ENCODE measurements at places on chromosomes 11 and 22.

DNA sequence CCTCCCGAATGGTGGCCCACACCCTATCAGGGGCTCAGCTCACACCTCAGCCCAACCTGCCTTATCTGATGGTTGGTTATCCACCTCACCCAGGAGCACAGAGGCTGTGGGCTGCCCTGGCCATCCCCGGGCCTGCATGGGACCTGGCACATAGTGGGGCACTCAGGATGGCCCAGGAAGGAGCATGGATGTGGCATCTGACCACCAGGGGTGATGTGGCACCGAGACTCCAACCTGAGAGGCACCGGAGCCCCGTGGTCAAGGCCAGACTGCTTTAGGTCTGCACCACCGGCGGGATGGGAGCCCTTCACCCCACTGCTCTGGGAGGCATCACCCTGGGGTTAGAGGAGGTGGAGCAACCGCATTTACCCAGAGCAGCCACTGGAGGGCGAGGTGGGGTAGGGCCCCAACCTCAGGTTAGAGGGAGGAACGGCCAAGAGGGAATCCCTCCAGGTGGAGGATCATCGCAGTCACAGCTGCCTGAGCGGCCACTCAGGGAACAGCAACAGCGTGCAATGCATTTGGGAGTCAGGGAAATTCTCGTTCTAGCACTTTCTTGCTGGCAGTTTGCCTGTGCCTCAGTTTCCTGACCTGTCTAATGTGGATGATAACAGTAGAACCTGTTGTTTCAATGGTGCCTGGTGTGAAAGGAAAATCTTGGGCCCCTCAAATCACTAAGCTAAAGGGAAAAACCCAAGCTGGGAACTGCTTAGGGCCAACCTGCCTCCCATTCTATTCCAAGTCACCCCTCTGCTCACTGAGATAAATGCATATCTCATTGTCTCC is 52.9 kb upstream of the CARS1 start:
- DNase-seq, result no peak

GRCh38 chr22:28358312-28358711 is 321.3 kb downstream of the TTC28 start:
- DNase-seq, result no peak

DNA sequence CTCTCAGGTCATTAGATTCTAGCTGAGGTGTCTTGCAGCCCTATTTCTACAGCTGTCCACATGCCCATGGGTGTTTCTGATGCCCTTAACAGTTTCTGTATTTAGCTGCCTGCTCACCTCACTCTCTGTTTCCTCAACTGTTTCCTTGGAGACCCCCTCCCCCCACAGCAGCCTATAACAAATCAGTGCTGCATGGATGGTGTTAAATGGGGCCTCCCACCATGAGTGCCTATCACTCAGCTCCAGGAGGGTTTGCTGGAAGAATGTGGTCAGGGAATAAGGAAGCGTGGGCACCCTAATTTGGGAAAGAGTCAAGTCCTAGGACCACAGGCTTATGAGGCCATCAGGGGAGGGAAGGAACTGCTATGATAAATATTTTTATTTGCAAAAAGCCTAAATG is 8.6 kb downstream of the KLHL35 start:
- no peak for DNase-seq

DNA sequence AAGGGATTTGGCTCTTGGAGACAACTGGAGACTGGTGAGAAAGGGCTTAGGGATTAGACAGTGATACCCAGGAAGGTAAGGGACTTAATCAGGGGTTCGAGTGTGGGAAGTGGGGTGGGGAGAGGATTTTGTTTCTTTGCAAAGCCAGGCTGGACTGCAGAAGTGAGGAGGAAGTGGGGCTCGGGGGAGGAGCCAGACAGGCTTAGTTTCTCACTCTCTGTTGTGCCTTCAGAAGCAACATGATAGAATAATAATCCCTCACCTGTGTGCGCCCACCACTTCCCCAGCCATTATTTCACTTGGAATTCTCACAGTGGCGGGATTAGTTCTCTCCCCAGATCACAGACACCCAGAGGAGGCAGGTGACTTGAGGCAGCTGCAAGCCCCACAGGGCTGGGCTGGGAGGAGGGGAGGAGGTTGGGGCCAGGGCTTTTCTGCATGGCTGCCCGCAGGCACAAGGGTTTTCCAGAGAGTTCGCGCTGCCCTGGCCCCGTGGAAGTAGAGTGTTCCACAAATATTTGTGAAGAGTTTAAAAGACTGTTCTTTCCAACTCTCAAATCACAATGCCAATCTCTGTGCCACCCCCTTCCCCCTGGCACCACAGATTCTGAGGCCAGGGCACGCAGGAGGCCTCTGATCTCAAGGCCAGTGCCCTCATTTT is 4.0 kb upstream of the SEC14L2 start:
- DNase-seq, result no peak

GRCh38 chr11:61011950-61012736 is 40.7 kb downstream of the CD6 start:
- DNase-seq, result peak; percentile 64

- DNase-seq, result no peak
Measured at GRCh38 chr11:44972746-44973435, 22.2 kb upstream of the TP53I11 start.

DNA sequence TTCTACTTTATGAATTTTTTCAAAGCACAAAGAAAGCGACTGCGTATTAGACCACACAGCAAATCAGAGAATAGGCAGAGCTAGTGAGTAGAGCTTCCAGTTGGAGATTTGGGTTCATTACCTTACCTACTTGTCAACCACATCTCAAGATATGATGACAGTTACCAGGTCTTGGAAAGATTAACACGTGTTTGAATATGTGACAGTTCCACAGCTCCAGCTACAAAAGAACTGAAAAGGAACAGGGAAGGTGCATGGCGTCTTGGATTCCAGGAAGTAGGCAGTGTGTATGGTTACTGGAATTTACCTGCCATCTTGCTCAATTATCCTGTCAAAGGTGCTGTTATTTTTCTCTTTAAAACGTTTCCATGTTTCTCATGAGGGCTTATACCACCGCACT is 5.3 kb downstream of the TIRAP start:
- DNase-seq, result no peak

DNA sequence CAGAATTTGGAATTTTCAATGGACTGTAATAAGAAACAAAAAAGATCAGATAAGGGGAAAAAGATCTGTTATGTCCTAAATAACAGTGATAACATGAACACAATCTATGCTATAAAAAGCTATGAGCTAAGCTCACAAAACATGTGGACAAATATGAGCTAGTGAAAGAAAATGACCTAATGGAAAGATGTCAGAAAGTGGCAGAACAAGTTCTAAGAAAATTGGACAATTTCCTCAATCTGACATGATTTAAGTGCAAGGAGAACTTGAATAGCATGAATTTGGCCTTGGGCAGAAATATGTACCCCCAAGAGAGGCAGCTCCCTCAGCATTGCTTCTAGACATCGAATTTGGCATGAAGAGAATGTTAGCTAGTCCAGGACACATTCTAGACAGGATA is 212.0 kb upstream of the PGR start:
- no peak for DNase-seq

DNA sequence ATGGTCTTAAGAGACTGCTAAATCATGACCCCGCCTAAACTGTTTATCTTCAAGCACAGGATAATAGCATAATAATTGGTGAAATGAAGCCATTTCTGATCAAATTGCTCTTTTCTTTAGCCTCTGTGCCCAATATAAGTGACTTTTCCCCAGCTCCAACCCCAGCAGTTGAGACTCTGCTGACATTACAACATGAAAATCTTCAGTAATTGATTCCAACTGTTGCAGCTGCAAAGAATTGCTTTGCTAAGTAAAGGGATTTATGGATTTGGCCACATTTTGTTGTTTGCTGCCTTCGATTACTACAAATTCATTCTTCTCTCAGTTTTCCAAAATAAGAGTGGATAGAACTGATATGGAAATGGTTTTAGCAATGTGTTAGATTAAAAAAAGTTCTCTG is 576.7 kb upstream of the LRRC4C start:
- DNase-seq, result peak; percentile 21

GRCh38 chr11:8058216-8058615 is 22.8 kb upstream of the TUB start:
- DNase-seq, result no peak

DNA sequence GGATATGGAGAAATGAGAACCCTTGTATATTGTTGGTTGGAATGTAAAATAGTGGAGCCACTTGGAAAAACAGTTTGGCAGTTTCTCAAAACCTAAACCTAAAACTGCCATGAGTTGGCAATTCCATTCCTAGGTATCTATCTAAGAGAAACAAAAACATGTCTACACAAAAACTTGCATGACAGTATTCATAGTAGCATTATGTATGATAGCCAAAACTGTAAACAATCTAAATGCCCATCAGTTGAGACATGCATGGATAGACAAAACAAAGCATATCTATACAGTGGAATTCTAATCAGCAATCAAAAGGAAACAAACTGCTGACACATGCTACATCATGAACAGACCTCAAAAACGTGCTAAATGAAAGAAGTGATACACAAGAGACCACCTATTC is 34.9 kb downstream of the TRAF6 start:
- peak; percentile 21 for DNase-seq

DNA sequence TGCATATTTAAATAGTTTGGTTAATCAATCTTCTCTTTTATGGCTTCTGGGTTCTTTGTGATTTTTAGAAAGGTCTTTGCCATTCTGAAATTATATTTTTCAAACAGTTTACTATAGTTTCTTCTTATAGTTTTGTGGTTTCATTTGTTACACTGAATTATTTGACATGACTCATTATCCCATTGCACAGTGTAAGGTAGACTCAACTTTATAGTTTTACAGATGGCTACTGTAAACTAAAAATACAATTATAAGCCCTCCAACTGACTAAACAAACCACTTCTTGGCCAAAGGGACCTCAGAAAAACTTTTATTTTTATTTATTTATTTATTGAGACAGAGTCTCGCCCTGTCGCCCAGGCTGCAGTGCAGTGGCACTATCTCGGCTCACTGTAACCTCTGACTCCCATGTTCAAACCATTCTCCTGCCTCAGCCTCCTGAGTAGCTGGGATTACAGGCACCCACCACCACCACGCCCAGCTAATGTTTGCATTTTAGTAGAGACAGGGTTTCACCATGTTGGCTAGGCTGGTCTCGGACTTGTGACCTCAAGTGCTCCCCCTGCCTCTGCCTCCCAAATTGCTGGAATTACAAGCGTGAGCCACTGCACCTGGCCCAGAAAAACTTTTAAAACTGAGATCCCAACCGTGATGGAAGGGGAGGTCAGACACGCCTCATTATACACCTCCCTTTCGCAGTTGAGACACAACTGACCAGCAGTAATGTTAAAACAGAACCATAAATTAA is 14.1 kb upstream of the RAC2 start:
- no peak for DNase-seq

GRCh38 chr11:838441-839279 is 3.7 kb downstream of the POLR2L start:
- DNase-seq, result no peak

- DNase-seq, result no peak
Measured at GRCh38 chr22:32823024-32823730, 21.7 kb downstream of the TIMP3 start.

DNA sequence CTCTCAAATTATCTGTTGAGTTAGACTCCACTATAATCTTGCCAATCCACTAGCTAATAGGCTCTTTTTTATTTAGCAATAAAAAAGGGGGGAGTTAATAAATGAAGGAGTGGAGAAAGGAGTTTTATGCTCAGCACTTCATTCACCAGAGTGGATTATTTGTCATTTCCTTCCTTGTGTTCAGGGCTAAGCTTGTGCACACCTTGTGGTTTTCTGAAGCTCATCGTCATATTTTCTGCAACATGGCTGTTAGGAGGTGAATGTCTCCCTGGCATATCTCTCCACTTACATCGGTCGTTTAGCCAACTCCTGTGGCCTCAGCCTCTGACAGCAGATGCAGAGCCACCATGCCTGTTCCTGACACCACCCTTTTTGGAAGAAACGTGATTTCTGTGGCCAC is 83.9 kb upstream of the MTNR1B start:
- no peak for DNase-seq

DNA sequence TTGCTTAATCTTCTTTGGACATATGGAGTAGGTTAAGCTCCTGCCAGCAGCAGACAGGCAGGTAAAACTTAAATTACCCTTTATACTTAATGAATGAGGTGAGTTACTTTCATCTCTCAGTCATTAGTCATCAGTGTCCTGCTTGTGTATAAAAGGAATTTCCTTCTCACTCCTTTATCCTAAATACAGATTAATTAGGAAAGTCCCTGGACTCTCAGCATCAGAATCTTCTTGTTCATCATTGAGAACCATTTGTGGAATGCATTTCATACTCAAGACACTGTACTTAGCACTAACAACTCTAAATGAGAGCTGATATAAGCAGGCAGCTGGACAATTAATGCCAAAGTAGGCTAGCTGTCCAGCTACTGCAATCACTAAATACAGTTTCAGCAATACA is 630.4 kb downstream of the METTL15 start:
- DNase-seq, result peak; percentile 25

DNA sequence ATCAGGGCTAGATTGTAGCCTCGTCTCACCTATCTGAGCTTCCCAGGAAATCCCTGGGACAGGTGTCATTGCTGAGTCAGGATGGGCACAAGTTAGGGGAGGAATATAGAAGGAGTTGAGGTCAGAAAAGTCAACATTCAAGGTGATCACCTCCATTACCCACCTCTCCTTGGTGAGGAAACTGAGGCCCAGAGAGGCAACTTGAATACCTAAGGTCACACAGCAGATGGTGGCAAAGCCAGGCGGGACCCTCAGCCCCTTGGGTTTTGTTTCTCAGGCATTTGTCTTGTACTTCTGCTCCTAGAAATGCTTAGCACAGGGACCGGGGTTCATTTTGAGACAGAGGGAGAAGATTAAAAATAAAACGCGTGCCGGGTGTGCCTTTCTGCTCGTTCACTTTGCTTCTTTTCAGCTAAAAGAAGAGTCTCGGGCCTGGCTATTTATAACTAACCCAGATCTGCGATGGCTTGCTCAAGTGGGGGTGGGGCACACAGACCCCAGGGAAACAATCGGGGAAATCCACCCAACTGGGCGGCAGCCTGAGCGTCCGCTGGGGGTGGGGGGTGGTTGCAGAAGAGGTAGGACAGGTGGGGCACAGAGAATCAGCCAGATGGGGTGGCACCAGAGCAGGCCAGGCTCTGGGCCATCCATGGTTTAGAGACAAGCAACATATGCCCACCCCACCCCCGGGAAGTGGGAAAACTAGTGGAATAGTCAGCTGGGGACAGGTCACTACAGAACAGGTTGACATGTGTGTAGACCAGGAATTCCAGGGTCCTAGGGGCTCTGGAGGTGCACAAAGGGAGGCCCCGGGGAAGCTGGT is 3.9 kb upstream of the GNAZ start:
- DNase-seq, result no peak

Measured in fibroblast of skin of abdomen (primary cell).